ENCODE measurements at places on chromosomes 1 and 21. TPM values are rescaled to one million over a fixed set of nuclear protein-coding genes. Genes with fewer than 3 reads are reported as not detected.
A peak's percentile ranks its signal among the peaks of the same experiment; 100 is the strongest.

DIRAS3 gene
- 14.6 TPM for total RNA-seq

GDAP2 gene
- total RNA-seq = 15.9 TPM

RTCA gene
- total RNA-seq = 18.4 TPM

ABCD3 gene
- 32.1 TPM for total RNA-seq

ECM1 gene
- 2.3 TPM for total RNA-seq

PTCH2 gene
- 0.32 TPM for total RNA-seq

KAZN gene
- total RNA-seq = 4.1 TPM

TEDDM1 gene
- total RNA-seq = not detected

GRCh38 chr1:244369256-244370057 is 82.3 kb downstream of the ADSS2 start:
- no peak for DNase-seq

DNA sequence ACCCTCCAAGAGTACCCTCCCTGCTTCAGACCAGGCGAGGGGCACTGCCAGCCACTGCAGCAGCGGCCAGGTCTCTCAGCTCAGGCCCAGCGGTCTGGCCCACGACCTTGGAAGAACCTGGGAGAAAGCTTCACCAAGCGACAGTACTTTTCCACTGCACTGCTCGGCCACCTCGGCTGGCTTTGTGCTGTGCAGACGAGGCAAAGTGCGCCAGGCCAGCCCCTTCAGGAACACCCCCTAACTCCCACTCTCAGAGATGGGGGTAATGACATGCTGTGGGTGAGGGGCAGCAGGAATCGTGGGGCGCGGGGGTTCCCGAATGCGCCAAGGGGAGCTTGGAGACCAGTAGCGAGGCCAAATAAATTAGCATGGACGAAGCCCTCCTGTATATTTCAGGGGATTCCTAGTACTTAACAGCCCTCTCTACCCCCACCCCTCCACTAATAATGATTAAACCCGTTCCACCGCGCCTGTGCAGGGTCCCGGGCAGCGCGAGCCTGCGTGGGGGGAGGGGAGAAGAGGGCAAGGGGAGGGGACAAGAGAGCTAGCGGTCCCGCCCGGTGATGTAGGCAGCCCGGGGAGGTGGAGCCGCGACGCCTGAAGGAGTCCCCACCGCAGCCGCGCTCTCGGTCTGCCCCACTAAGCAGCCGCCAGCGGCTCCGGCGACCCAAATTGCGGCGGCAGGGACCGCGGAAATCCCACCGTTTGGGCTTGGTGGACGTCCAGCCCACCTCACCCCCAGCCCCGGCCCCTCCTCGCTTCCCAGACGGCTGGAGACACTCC is at the start of gene FAM43B:
Gene FAM43B (plus strand): TSS at position 629 of the 783 bp plus-strand sequence. CDS start 401 bp downstream, outside the sequence.
- DNase-seq = peak; percentile 55

- peak; percentile 55 for DNase-seq
These were observed 771 bp downstream of the RABGAP1L start for GRCh38 chr1:174160109-174160473.

DNA sequence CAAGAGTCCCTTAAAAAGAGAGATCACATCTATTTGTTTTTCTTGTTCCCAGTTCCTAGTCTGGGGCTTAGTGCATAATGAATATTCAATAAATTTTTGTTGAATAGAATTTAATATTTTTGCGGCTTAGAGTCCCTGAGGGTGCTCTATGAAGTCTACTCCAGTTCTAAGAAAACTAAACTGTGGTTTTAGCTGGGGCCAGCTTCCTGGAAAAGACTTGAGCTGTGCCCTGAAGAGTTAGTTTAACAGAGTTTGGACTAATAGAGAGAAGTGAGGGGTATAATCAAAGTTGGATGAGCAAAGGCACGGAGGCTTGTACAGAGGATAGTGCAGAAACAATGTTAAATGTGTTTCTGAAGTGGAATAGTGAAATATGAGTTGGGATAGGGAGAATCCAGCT is 168.9 kb downstream of the FASLG start:
- no peak for DNase-seq

GRCh38 chr1:69284508-69284907 is 283.2 kb upstream of the LRRC7 start:
- no peak for DNase-seq

- no peak for DNase-seq
These were observed 4.8 kb downstream of the VASH2 start for GRCh38 chr1:212955098-212955497.

DNA sequence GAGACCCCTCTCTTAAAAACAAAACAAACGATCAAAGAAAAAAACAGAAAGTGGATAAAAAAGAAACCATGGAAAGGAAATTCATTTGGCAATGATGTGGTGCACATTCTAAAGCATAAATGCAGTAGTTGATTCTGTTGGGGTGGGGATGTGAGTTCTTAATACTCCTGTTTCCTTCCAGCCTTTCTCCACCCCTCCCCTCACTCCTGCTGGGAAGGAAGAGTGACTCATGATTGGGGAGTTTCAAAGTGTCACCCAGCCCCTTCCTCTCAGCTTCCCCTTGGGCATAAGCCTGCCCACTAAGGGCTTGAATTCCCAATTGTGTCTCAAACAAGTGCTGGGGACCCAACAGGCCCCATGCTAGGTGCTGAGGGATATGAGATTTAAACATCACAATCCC is 6.7 kb upstream of the PINK1 start:
- no peak for DNase-seq

DNA sequence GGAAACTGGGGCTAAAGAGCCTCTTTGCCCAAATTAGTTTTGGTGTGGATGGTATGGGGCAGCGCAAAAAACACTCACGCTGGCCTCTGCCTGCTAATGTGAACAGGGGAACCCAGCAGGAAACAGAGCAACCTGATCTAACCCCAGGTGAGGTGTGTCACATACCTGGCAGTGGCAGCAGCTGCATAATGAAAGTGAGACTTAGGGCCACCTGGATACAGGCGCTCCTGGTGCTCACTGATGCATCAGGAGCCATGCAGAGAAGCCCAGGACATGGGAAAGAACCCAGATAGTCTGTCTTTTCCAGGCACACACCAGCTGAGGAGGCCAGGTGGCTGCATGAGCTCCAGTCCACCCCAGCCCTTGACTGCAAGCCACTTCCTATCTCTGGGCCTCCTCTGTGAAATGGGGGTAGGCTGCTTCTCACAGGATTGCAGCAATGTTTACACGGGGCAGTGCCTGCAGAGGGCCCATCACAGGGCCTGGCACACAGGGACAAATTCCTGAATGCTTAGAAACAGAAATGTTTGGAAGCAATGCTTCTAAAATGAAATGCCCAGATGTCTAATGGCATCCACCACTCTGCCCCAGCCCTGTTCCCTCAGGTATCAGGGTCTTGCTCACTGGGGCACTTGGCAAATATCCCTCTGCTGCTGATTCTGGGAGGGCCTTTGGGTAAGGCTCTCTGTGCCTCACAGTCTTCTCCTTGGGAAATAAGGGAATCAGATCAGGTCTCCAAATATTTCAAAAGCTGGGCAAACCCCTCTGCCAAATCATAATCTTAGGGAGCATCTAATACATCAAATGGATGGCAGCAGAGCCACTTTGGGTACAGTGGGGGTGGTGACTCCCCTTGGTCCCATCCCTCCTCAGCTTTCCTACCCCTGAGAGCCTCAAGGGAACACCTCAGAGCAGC is 19.9 kb downstream of the DHCR24 start:
- no peak for DNase-seq

GRCh38 chr1:77866296-77866695 is 22.1 kb upstream of the NEXN start:
- DNase-seq = no peak

Measured in pancreas (tissue), 10 donors.